ENCODE measurements at places on chromosomes 2 and 18.

DNA sequence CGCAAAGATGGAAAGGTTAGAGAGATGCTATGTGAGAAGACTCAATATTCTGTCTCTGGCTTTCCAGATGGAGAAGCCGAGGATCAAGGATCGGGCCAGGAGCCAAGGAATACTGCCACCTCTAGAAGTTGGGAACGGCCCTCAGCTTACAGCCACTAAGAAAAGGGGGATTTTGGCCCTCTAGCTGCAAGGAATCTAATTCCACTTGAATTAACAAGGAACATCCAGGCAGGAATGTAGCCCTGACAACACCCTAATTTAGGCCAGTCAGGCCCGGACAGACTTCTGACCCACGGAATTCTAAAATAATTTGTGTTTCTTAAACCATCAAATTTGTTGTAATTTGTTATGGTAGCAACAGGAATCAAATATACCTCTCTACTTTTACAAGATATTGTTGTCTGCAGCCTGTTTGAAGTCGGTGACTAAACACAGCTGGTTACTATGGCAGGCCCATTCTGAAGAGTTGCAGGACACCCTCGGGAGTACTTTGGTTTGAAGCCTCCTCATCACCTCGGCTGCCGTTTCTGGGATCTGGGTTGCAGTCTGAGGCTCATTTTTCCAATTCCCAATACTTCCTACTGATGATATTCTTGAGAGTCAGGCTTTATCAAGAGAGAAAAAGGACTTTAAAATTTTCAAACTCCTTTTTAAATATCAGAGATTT is 1131.2 kb downstream of the TSN start:
- DNase-seq = no peak

DNA sequence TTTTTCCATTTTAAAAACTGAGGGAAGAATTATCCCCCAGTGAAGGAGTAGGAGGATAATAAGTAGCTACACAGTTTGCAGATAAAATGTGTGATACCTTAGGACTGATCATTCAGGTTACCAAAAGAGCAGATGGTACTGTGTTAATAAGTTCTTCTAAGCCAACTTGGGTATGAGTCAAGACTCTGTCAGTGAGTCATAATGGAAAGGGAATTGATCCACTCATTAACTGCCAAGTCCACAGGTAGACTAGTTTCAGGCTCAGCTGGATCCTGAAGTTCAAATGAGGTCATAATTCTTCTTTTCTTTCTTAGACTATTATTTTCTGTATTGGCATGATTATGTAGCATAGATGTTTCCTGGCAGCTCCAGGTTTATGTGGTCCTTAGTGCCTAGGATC is 142.4 kb upstream of the ALPP start:
- DNase-seq = no peak

DNA sequence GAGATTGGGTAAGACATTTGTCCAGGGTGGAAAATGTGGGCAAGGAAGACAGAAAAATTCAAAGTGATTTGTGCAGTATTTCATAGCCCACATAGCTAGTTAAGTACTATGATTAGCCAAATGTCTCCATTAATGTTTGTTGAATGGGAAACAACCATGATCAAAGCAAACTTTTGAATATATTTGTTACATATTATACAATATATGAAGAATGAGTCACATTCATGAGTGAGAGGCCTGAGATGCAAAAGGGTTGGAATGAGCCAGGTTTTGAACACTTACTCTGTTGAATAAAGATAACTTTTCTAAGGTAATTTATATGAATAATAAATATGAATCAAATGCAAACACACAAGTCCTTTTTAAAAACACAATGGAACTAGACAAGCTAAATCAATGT is 984.5 kb upstream of the CDH2 start:
- DNase-seq = no peak

DNA sequence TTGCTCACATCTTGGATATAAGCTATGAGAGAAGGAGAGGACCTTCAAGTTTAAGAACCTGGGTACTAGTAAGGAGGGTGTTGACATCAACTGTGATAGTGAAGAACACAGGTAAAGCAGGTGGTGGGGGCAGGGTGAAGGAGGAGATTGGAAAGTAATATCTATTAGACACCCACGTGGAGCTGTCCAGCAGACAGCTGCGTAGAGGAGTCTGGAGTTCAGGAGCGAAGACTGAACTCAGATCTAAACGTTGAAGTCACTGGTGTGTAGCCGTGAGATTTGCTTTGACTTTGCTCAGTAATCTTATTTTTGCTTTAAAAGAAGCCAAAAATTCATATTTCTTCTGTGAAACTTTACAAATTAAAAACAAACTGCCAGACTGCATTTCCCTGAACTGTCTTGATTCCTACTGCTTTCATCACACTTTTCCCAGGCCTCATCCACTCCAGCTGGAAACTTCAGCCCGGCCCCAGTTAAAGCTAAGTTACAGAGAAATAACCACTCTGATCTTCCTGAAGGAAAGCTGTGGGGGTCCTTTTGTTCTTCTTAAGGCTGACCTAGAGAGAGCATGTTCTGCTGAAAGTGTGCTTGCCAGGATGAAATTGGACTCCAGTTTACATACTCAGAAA is 533.3 kb downstream of the CNTNAP5 start:
- no peak for DNase-seq

GRCh38 chr2:189467160-189467559 is 25.9 kb downstream of the WDR75 start:
- DNase-seq = no peak

GRCh38 chr2:37570773-37571586 is 100.5 kb downstream of the CDC42EP3 start:
- peak; percentile 89 for DNase-seq

DNA sequence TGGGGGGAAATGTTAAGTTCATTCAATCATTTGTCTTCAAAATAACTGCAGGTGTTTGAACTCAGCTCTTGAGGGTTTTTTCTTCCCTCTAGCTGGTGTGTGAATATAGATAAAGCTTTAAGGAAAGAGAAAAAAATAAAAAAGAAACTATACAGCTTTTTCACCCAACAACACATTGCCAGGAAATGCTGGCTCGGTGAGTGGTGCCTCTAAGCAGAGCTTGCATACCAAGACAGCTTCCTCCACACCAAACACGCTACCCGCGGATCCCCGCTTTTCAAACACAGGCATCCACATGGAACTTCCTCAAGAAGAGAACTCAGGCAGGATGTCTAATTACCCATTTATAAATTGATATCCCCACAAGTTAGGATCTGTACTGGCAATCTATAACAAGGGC is 69.8 kb upstream of the TANK start:
- DNase-seq = no peak

- DNase-seq = peak; percentile 74
Measured at GRCh38 chr2:171244466-171244969, 83.8 kb upstream of the TLK1 start.

Measured in HFFc6 (cell line).